ENCODE measurements at places on chromosomes 1 and 21.

DNA sequence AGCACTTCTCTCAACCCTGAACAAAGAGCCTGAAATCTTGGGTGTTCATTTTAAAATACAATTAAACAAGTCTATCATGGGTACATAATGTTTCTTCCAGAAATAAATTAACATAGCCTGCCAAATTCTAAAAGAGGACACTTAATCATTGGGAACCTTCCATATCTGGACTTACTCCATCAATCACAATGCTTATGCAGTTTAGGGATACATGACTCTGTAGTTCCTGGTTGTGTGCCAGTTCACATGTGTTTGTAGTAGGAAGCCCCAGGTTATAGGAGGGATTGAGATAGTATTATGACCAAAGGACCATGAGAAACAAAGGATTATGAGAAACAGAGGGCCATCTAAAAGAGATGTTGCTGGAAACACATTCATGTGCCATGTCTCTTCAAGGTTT is 19.1 kb upstream of the DAB1 start:
- DNase-seq = no peak

GRCh38 chr1:66333466-66334199 is 200.3 kb upstream of the SGIP1 start:
- DNase-seq = no peak

DNA sequence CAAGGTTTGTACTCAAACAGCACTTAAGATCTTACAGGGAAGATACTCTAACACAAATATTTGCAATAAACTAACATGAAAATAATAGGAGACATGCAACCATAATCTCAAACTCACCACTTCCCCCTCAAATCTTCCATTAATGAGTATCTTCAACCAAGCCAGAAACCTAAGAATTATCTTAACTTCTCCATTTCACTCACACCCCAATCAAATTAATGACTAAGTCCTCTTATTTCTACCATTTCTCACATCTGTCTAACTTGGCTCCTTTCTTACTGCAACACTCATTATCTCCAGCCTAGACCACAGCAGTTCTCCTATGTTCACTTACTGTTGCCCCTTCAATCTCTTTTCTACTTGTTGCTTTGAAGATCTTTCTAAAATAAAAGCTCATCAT is 10.4 kb downstream of the RBBP5 start:
- no peak for DNase-seq

DNA sequence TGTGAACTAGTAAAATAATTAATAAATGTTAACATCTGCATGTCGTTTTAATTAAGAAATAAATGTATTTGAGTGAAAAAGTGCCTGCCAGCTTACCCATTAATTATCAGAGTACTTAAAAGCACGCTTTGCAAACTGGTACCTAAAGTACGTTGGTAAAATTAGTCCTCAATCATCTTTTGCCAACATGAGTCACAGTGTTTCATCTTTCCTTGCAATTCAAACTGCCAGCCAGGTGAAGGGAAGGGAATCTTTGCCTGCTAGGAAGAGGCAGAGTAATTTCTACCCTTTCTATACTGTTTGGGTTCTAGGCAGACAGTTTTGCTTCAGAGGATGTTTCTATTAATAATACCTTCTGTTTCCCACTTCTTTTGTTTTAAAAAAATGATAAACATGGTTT is 57.2 kb upstream of the CNIH3 start:
- DNase-seq = no peak

DNA sequence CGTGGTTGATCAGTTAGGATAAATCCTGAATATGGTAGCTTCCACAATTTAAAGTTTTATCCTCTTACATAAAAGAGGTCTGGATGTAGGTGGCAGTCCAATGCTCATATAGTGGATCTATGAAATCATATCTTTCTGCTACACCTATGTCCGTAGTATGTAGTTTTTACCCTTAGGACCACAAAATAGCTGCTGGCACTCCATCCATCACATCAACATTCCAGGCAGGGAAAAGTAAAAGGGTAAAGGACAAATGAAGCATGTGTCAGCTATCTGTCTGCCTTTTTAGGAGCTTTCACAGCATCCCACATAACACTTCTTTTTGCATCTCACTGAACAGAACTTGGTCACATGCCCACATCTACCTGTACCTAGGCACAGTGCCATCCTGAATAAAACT is 184.7 kb downstream of the ROR1 start:
- no peak for DNase-seq

Measured in activated CD8-positive, alpha-beta memory T cell treated with anti-CD3 and anti-CD28 coated beads for 4 hours (primary cell).